Epithelial cell of umbilical artery (primary cell): ENCODE measurements at places on chromosomes 4 and X. TPM values are rescaled to one million over a fixed set of nuclear protein-coding genes. Genes with fewer than 3 reads are reported as not detected.

Gene GAGE12G
- total RNA-seq: not detected in 2 replicates

Gene SORBS2
- 30.4 and 37.4 TPM in 2 replicates for total RNA-seq

Gene CXCR3
- total RNA-seq: not detected in 2 replicates

Gene SSX4
- not detected in 2 replicates for total RNA-seq

Gene ADRA2C
- 0.65 TPM in 1 of 2 replicates, not detected in the other for total RNA-seq

Gene MAGEA2
- total RNA-seq: not detected in 2 replicates

Gene SPANXN4
- not detected in 2 replicates for total RNA-seq

Gene GLA
- total RNA-seq: 31.8 and 41.0 TPM in 2 replicates

Gene PGRMC2
- 14.0 and 19.0 TPM in 2 replicates for total RNA-seq

Gene BCLAF3
- total RNA-seq: 2.3 and 3.0 TPM in 2 replicates

Gene NUDT10
- 0.46 and 1.6 TPM in 2 replicates for total RNA-seq

Gene ALPK1
- total RNA-seq: 7.5 and 10.6 TPM in 2 replicates

Gene ETDB
- total RNA-seq: not detected in 2 replicates

Gene ASB11
- not detected in 2 replicates for total RNA-seq

Gene CDS1
- not detected in 2 replicates for total RNA-seq

Gene DUX4
- not detected in 2 replicates for total RNA-seq

Gene SHOX
- not detected in 2 replicates for total RNA-seq

Gene ETDA
- total RNA-seq: not detected in 2 replicates

Gene PAGE1
- not detected in 2 replicates for total RNA-seq

Gene ZMAT1
- total RNA-seq: 0.97 and 1.5 TPM in 2 replicates

Gene MORC4
- 12.0 and 17.3 TPM in 2 replicates for total RNA-seq

Gene ZDHHC15
- total RNA-seq: not detected in 2 replicates

Gene GLUD2
- total RNA-seq: 1.9 and 3.2 TPM in 2 replicates

Gene F8A2
- total RNA-seq: not detected in 2 replicates

Gene HERC6
- 8.4 and 57.9 TPM in 2 replicates for total RNA-seq

Gene CXCL1
- 14.6 and 36.2 TPM in 2 replicates for total RNA-seq

Gene TBC1D8B
- 4.7 and 5.8 TPM in 2 replicates for total RNA-seq

Gene CABS1
- not detected in 2 replicates for total RNA-seq

Gene MAGEC1
- total RNA-seq: not detected in 2 replicates

Gene GPM6B
- 0.46 and 2.3 TPM in 2 replicates for total RNA-seq

Gene RAB9B
- 0.15 and 0.32 TPM in 2 replicates for total RNA-seq

Gene GK2
- total RNA-seq: not detected in 2 replicates

Gene CLNK
- total RNA-seq: not detected in 2 replicates

Gene IGSF1
- not detected in 2 replicates for total RNA-seq

Gene NONO
- 401 and 476 TPM in 2 replicates for total RNA-seq

Gene RNF150
- 0.46 and 0.65 TPM in 2 replicates for total RNA-seq

Gene SLC9B1
- total RNA-seq: 0.46 and 0.65 TPM in 2 replicates

Gene NAT8L
- total RNA-seq: 0.32 TPM in 1 of 2 replicates, not detected in the other

Gene LRIT3
- not detected in 2 replicates for total RNA-seq

Gene S100P
- total RNA-seq: not detected in 2 replicates

Gene SRPX
- total RNA-seq: 66.0 and 102 TPM in 2 replicates

Gene CFAP47
- not detected in 2 replicates for total RNA-seq

Gene CCNG2
- 10.1 and 15.5 TPM in 2 replicates for total RNA-seq

Gene FAM9B
- not detected in 2 replicates for total RNA-seq

Gene FRMD7
- total RNA-seq: not detected in 2 replicates

Gene GLRA2
- not detected in 2 replicates for total RNA-seq

Gene SSX2B
- total RNA-seq: not detected in 2 replicates

Gene RAB41
- total RNA-seq: not detected in 2 replicates

Gene CASP3
- 88.4 and 114 TPM in 2 replicates for total RNA-seq

Gene IRS4
- total RNA-seq: not detected in 2 replicates

Gene NWD2
- total RNA-seq: not detected in 2 replicates

Gene DUSP9
- total RNA-seq: 0.15 and 0.32 TPM in 2 replicates

Gene TMPRSS11B
- not detected in 2 replicates for total RNA-seq

Gene PPP1R2C
- total RNA-seq: not detected in 2 replicates

Gene SSX3
- total RNA-seq: not detected in 2 replicates

Gene HAND2
- 0.32 and 0.46 TPM in 2 replicates for total RNA-seq

Gene MGARP
- 9.1 and 59.3 TPM in 2 replicates for total RNA-seq
